ENCODE measurements at places on chromosomes 11 and 22. TPM values are rescaled to one million over a fixed set of nuclear protein-coding genes. Genes with fewer than 3 reads are reported as not detected.
A peak's percentile ranks its signal among the peaks of the same experiment; 100 is the strongest.

Gene TCN2
- total RNA-seq, result 42.7 TPM

DNA sequence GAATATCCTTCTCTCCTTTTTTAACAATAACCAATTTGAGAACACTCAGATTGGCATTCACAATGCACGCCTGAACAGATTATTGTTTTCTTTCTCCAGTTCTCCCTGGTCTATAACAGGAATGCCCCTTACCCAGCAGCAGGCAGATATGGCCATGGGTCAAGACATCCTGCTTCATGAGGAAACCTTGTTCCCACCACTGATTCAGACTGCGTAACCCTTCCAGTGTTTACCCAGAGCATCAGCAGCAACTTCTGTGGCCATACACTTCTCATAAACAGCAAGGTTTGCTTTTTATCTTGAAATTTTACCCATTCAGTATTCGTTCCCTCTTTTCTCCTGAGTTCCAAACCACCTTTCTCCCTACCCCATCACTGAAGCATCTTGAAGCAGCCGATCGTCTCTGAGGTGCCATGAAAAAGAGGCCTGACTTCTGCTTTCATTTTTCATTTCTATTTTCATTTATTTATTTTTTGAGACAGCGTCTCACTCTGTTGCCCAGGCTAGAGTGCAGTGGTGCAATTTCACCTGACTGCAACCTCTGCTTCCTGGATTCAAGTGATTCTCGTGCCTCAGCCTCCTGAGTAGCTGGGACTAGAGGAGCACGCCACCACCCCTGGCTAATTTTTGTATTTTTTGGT lies 9.6 kb downstream of the PTS start:
- H3K4me1 ChIP-seq, result no peaks in the 10 kb centered on the region
- H3K36me3 ChIP-seq, result peaks cover 17% of the 10 kb centered on the region
- H3K27ac ChIP-seq, result no peak overlapping the region
- no peaks in the 10 kb centered on the region for H3K27me3 ChIP-seq

Gene EFCAB6
- total RNA-seq, result 10.9 TPM

Gene LRRC32
- 18.1 TPM for total RNA-seq

DNA sequence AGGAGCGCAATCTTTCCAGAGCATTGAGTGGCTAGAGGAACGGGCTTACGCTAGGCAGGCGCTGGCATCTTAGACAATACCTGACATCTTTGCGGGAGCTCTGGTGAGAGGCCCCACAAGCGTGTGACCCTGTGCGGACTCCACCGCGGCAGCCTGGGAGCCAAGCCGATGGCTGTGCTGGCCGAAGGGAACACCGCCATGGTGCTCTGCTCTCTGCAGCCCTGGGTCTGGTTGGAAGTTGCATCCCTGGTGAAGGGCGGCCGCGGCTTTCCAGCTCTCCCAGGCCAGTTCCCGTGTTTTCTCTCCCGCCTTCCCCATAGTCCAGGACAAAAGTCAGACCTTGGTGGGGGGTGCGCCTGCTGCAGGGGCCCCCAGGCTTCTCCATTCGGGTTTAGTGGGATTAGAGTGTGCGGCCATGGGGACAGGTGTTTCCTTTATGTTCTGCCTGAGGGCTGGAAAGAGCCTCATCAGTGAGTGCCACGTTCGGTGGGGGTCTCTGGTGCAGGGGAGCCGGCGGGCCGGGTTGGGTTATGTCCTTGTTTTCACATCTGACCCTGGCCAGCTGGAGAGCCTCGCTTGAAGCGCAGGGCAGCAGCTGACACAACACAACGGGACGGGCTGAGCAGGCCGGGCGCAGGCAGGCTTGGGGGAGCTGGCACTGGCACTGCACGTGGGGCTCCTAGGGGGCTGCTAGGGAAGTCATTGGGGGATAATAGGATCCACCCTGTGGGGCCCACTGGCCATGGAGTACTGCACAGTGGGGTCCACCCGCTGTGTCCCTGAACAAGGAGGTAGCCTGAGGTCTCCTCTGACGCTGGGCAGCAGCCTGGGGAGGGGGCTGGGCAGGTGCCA lies 94.8 kb downstream of the KCNQ1 start:
- H3K36me3 ChIP-seq, result no peaks in the 10 kb centered on the region
- no peaks in the 10 kb centered on the region for H3K4me1 ChIP-seq
- no peak overlapping the region for H3K27ac ChIP-seq
- no peak overlapping the region for H3K4me3 ChIP-seq
- DNase-seq, result peak; percentile 2
- H3K27me3 ChIP-seq, result no peaks in the 10 kb centered on the region

Gene CCDC188
- not detected for total RNA-seq

Gene MMP8
- not detected for total RNA-seq

Gene MPZL2
- total RNA-seq, result 60.3 TPM

All from thyroid gland (tissue), 4 donors.